ENCODE measurements at places on chromosomes 1 and 21.
A peak's percentile ranks its signal among the peaks of the same experiment; 100 is the strongest.

GRCh38 chr1:176557543-176558258 lies 94.7 kb downstream of the PAPPA2 start:
- DNase-seq = no peak

DNA sequence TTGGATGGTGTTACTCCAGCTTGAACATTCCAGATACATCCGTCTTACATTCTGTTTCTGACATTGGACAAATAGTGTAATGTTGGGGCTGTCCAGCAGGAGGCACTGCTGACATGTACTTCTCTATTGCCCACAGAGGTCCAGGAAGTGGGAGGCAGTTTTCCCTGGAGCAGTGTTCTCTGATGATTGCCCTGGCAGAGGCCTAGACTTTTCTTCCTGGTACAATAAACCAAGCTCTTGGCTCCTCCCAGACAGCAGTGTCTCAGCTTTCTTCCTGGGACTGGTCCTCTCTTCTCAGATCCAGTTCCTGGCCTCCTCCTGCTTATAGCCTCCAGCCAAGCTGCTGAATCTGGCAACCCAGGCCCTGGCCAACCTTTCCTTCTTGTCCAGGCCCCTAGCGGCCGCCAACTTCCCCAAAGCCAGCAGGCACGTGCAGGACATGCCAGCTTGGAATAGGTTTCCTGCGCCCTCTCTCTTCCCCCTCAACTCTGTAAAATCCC lies 14.9 kb upstream of the IFNLR1 start:
- DNase-seq = peak; percentile 32

- DNase-seq = no peak
Observed at GRCh38 chr1:158830904-158831507, at the start of gene MNDA. Gene MNDA (plus strand): TSS chr1:158831351. CDS start chr1:158842154, 10,803 bp downstream.

DNA sequence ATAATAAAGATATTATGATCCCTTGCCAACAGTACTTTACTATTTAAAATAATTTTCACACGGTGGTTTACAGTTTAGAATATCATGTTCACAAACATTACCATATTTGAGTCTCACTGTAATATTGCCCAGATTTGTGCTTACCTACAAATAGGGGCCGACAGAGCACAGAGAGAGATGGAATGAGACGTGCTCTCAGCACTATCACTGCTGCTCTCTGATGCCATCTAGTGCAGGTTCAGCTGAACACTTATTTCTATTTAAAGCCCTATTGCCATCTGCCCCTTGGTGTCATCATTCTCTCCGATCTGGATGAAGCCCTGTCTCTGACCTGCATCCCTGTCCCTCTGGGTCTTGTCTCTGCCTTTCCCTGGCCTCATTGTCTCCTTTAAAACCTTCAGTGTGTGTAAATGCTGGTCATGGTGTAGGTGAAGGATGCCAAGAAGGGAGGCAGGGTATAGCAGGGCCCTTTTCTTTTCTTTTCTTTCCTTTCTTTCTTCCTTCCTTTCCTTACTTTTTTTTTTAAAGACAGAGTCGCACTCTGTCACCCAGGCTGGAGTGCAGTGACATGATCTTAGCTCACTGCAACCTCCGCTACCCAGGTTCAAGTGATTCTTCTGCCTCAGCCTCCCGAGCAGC lies 6.9 kb upstream of the GPATCH4 start:
- peak; percentile 72 for DNase-seq

DNA sequence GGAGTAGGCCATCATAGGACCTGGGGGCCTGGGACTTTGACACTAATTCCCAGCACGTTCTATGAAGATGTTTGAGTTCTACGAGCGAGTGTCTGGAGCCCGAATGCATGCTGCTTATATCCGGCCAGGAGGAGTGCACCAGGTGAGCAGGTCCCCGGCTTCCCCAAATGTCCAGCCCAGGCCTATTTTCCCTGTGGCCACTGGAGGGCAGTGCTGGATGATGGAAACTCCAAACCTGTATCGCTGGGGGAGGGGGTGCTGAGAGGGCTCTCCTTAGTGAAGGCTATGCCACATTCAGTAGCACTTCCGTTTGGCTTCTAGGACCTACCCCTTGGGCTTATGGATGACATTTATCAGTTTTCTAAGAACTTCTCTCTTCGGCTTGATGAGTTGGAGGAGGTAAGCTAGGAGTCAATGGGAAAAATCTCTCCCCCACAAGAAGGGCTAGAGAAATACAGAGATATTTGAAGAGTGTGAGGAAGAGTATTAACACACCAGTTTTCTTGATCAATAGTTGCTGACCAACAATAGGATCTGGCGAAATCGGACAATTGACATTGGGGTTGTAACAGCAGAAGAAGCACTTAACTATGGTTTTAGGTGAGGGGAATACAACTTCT lies 5.2 kb upstream of the FCER1G start:
- peak; percentile 68 for DNase-seq

DNA sequence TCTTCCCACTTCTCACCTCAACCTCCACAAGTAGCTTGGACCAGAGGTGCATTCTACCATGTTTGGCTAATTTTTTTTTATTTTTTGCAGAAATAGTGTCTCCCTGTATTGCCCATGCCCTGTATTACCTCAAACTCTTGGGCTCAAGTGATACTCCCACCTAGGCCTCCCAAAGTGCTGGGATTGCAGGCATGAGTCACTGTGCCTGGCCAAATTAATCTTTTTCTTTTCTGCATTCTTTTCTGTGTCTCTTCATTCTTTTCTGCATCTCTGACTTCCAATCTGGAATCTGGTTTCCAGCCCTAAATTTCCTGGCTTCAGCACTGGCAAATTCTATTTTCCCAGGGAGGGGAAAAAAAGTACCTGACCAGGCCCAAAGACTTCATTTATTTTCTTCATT lies 31.2 kb upstream of the TACSTD2 start:
- DNase-seq = no peak

GRCh38 chr1:201401700-201402099 lies 2.6 kb upstream of the LAD1 start:
- no peak for DNase-seq

DNA sequence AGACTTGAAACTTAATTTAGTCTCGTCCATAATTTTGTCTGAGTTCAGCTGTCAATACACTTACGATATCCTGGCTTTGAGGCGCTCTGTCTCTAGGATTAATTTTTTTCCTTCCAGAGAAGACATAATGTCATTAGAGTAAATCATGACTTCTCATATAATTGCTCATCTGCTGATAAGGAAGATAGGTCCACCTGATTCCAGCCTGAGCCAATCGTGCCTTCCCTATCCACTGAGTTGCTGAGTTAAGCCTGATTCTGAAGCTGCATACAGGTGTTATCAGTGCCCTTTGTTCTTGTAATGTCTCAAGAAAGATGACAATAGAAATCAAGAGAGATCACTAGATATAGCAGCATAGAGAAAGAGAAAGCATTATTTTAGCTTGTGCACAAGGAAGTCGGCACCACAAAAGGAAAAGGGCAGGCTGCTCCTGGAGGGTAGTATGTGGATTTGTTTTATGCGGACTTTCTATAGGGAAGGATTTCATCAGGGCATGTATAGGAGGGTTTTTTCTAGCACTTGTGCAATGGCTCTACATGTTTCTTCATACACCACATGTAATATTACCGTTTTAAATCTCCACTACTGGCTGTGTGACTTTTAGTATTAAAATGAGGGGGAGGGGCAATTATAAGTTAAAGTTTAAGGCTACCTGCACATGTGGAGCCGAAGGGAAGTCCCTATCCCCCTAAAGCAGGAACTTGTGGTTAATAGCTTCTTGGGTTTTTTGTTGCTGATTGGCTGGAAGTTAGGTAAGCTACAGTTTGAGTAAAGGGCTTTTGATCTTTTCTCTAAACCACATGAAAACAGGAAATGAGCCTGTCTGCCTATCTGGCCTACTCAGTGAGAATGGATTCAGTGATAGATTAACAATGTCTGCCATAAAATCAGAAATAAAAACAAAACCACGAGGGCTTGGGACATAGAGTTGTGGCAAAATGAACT lies 133.4 kb downstream of the PLPPR5 start:
- DNase-seq = peak; percentile 91

GRCh38 chr1:6447016-6447817 lies 18.8 kb downstream of the TNFRSF25 start:
- no peak for DNase-seq

- DNase-seq = no peak
Observed at GRCh38 chr1:44830900-44831304, 12.2 kb downstream of the PTCH2 start.

- no peak for DNase-seq
Observed at GRCh38 chr1:33818071-33818470, 45.8 kb upstream of the HMGB4 start.

GRCh38 chr1:34396042-34396441 lies 219.3 kb downstream of the C1orf94 start:
- no peak for DNase-seq

DNA sequence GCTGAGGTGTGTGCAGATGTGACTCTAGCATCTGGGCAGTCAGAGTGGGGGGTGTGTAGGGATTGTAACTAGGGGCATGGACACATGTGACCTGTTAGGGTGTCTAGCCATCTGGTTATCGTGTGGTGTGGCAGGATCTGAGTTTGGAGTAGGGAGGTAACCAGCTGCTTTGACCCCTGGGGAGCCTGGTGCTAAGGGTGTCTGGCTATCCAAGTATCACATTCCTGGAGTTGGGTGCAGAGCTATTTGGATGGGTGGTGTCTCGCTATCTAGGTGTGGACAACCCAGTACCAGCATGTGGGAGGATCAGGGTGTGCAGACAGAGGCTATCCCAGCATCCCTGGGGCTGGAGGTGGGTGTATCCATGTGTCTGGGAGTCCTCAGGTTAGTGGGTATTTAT lies 4.7 kb downstream of the PTPRU start:
- no peak for DNase-seq

DNA sequence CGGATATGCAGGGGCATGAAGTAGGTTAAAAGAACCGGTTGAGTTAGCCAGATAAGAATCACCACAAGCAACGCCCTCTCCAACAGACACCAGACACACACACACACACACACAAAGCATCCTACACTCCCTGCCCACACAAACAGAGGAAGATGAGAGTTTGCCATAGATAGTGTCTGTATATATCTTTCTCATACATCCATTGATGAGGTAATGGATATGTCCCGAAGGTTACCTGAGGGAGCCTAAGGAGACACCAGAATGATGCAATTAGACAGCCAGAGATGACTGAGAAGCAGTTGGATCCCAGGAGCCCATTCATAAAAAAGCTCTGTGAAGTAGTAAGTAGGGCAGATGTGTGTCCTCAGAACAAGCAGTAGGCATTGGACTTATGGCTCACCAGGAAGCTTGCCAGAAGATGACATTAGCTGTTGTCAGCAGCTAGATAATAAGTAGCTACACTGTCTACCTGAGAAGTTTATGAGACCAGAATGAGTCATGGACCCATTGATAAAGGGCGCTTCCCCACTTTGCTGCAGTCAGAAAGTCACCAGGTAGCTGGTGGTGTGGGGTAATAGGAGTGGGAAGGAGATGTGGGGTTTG lies 247.0 kb downstream of the KCNT2 start:
- no peak for DNase-seq

GRCh38 chr1:182387566-182387965 lies 4.0 kb downstream of the GLUL start:
- no peak for DNase-seq

- no peak for DNase-seq
Observed at GRCh38 chr1:167118188-167118587, 24.3 kb downstream of the STYXL2 start.

DNA sequence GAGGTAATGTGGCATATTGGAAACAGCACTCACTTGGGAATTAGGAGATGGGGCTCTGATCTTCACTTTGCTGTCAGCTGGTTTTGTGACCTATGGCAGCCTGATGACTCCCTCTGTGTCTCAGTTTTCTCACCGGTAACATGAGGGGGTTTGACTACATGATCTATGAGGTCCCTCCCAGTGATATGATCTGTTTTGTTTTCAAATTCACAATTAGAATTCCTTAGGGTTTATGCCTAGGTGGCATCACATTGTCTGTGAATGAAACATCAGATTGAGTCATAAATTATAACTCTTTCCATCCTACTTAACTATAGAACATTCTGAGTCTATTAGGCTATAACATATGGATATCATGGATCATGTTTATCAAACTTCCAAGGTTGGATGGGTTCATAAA lies 386.6 kb downstream of the PTBP2 start:
- DNase-seq = no peak

GRCh38 chr21:17537299-17537698 lies 24.5 kb downstream of the CXADR start:
- no peak for DNase-seq

GRCh38 chr1:11602981-11603380 lies 51.2 kb downstream of the FBXO2 start:
- no peak for DNase-seq

- no peak for DNase-seq
Observed at GRCh38 chr1:68961143-68961542, 464.3 kb upstream of the DEPDC1 start.

DNA sequence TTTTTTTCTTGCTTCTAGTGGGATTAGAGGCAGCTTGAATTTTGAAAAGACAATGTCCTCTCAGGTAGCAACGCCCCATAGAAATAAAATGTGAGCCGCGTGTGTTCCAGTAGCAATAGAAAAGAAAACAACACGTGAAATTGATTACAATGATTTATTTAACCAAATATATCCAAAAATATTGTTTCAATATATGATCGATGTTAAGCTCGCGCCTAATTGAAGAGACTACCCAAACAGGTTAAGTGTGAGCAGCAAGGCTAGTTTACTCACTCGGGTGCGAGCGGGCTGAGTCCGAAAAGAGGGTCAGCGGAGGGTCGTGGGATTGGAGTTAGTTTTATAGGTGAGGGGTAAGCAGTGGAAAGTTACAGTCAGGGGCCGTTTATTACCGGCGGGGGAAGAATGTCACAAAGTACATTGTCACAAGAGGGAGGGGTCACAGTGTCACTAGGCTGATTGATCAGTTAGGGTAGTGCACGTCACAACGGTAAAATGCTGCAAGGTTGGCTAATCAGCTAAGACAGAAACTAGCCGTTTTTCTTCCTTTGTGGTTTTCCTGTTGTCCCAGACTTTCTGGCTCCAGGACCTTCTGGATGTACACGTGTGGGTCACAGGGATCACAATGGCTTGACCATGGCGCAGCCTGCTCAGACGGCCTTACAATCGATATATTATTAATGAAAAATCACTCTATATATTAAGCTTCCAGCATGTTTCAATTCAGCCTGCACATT lies 697 bp upstream of the ZNF670 start:
- no peak for DNase-seq

- no peak for DNase-seq
Observed at GRCh38 chr21:41662161-41662560, 104.7 kb downstream of the RIPK4 start.

GRCh38 chr1:168734946-168735345 lies 5.9 kb upstream of the DPT start:
- no peak for DNase-seq

GRCh38 chr1:187630653-187631380 lies 802.1 kb downstream of the PLA2G4A start:
- DNase-seq = no peak

GRCh38 chr1:85166351-85166750 lies 34.5 kb downstream of the SYDE2 start:
- DNase-seq = no peak

All from CD4-positive, alpha-beta memory T cell (primary cell).